Suppressor macrophage treated with lipopolysaccharide for 4 hours (primary cell): ENCODE measurements at places on chromosomes 12 and 14.

GRCh38 chr12:44101475-44101874, 265.6 kb downstream of the TMEM117 start:
- no peak for DNase-seq

- no peak for DNase-seq
These were observed 11.1 kb downstream of the AEBP2 start for GRCh38 chr12:19450362-19450761.

DNA sequence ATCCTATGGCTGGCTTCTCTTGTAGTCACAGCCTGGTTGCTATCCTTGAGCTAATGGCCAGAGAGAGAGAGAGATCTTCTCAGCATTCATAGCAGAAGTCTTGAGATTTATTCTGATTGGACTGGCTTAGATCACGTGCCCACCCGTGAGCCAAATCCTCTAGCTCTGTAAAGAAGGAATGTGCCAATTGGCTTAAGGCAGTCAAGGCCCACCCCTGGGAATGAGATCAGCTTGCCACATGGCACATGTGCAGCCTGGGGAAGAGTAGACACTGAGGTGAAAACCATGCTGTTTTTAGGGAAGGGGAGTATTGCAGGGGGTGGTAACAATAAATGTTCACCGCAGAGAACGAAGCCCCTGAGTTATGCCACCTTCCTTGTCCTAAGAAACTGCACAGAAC, 36.3 kb downstream of the PLEKHG7 start:
- DNase-seq: no peak

DNA sequence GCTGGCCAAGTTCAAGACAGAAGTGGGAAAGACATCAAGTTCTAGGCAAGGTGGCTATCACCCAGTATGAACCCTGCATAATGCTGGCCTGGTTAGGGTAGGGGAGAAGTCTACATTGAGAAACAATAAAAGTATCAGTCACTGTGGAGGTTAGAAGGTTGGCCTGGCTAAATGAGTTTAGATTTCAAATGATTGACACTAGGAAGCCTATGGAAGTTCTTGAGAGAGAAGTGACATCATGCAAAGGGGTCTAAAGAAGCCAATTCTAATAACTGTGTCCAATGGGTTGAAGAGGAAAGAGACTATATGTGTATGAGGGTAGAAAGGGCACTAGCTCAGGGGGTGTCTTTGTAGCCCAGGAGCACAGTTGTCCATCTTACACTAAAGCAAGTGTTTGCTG, 98.5 kb upstream of the MBIP start:
- DNase-seq: no peak

- no peak for DNase-seq
These were observed 11.4 kb upstream of the AACS start for GRCh38 chr12:125053821-125054220.

DNA sequence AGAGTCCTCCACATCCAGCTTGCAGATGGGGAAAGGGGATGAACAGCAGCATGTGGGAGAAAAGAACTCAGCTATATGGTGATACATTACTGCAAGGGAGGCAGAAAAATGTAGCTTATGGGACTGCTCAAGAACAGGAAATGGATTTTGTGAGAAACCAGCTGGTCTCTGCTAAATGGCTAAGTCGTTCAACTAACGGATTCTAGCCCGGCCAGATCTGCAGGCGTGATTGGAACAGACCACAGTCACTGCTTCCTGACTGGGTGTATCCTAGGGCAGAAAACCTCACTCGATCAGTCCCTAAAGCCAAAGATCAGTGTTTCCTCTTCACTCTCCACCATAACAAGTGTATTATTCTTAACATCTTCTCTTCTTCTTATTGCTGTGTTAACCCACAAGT, 8.1 kb upstream of the PTGDR start:
- DNase-seq: no peak

DNA sequence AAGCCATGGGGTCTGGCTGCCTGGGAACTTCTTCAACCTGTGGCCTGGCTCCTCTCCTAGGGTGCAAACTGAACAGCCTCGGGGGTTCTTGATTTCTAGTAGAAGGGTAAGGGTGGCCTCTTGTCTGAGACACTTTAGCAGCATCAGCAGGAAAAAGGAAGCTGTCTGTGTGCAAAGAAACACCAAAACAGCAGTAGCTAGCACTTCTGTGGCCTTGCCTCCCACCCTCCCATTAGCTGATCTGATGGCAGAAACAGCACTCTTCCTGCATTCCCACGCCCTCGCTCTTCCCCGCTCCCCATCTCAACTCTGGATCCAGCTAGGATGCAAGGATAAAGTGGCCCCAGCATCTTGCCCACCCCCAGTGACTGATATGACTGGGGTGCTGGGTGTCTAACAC, 20.7 kb downstream of the SLC7A8 start:
- no peak for DNase-seq

- DNase-seq: no peak
These were observed 518.6 kb downstream of the NELL2 start for GRCh38 chr12:44357494-44357893.
